ELF-1 (cell line): ENCODE measurements at places on chromosomes 1 and 21.

- DNase-seq: no peak
Observed at GRCh38 chr1:57377339-57378139, 46.3 kb downstream of the DAB1 start.

DNA sequence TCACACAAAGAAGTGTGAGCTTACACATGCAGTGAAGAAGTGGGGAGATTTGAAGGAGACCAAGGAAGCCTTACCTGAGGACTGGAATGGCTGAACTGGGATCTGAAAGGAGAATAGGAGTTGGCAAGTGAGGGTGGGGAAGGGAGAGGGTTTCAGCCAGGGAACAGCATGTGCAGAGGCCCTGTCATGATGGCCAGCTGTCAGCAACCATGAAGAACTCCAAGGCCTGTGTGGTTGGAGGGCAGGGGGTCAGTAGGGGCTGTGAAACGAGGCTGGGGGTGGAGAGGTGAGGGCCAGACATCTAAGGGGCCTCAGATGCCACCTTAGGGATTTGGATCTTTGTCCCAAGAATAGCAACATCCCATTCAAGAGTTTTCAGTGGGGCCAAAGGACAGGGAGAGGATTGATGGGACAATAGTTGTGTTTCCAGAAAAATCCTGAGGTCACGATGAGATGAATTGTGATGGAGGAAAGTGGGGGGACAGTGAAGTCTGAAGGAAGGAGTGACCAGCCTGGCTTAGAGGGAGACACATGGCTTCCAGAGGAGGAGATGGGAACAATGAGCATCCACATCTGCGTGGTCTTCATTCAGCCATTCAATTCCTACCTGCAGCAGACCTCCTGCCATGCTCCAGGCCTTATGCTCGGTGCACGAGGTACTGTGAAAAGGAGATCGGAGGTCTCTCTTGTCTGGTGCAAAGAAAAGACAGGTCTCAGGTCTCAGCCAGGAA lies 187.6 kb downstream of the MATN1 start:
- DNase-seq: no peak

DNA sequence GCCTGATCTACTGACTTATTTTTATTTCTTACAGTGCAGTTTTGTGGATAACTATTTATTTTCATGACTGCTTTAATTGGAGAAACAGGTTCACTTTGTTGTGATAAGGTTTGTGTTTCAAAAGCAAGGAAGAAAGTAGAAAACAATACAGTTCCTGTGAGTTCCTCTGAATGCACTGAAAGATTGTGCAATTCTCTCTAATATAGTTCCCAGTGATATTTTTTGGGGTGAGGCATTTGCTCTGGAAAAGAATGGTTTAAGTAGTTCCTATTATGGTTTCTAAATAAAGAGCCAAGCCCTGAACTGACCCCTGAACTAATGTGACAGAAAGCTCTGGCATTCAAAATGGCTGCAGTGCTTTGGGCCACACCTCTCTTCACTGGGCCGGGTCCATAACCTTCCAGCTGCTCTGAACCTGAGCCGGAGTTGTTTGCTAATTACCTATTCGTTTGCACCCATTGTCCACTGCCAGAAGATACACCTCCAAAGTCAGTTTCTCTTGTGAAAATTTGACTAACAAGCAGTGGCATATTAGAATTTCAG lies 56.6 kb upstream of the VTCN1 start:
- DNase-seq: no peak

- no peak for DNase-seq
Observed at GRCh38 chr21:32132881-32133280, 146.0 kb downstream of the MIS18A start.

DNA sequence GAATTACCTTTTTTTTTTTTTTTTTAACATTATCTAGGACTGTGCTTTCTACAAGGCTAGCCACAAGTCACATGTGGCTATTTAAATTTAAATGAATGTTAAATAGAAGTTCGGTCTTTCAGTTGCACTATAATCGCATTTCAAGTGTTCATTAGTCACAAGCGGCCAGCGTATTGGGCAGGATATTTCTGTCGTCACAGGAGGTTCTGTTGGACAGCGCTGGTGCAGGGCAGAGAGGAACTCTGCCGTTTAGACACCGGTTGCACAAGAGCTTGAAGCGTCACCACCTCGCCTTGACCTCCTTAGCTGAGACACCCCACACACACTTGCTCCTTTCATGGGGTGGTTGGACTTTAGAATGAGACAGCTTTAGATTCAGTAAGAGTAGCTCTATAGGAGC lies 64.1 kb downstream of the BACE2 start:
- DNase-seq: no peak

GRCh38 chr1:45009296-45009865 lies 1.7 kb downstream of the HECTD3 start:
- no peak for DNase-seq

GRCh38 chr1:150406483-150406882 lies 42.5 kb downstream of the RPRD2 start:
- DNase-seq: peak; percentile 7

DNA sequence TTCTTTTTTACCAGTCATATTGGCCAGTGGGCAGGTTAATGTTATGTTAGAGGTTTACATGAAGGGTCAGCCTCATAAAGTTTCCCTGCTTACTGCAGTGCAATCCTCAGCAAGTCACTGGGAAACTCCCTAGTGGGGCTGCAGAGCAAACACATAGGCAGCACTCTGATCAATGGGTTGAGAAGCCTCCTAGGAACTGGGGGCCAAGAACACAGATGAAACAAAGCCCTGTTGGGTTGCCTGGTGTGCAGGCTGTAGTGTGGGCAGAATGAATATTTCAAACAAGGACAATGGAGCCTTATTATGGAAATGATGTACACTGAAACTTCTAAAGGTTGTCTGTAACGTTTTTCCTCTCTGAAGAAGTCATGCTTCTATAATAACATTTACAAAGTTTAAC lies 431.6 kb upstream of the PTBP2 start:
- no peak for DNase-seq

DNA sequence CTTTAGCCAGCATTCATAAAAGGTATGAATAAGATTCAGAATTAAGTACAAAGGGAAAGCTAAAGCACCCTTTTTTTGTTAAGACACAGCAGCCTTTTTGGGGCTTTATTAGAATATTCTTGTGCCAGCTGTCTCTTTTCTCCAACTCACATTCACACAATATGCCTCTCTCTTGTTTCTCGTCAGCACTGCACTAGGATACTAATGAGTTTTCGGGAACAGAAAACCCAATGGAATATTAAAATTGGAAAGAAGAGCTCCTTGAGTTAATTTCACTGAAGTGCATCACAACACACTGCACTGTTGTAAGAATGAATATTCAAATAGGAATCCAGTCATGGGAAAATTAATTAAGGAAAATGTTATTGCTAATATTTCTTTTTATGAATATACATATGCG lies 410.4 kb upstream of the BEND5 start:
- DNase-seq: no peak

DNA sequence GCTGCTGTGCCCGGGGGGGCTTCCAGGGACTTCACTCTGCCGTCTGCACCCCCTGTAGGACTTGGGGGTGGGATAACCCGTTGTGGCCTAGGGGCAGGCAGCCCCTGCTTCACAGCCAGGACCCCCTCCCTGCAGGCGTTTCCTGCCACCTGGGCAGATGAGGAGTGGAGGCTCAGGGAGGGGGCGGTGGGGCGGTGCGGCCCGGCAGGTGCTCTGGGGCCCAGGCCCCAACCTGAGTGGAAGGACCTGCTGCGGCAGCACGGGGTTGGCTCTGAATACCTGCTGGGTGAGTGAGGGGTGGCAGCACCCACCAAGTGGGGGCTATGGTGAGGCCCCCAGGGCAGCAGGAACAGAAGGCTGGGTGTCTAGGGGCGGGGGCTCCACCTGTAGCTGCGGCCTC lies 78.6 kb upstream of the TTC34 start:
- no peak for DNase-seq

- no peak for DNase-seq
Observed at GRCh38 chr1:85708829-85709227, 595 bp upstream of the ZNHIT6 start.

- DNase-seq: no peak
Observed at GRCh38 chr21:33244779-33245105, 15.0 kb downstream of the IFNAR2 start.

GRCh38 chr1:65844821-65845534 lies 52.3 kb downstream of the PDE4B start:
- no peak for DNase-seq

GRCh38 chr1:83931658-83932253 lies 67.2 kb downstream of the TTLL7 start:
- peak; percentile 9 for DNase-seq

- DNase-seq: no peak
Observed at GRCh38 chr1:241891296-241891695, 43.3 kb downstream of the EXO1 start.

DNA sequence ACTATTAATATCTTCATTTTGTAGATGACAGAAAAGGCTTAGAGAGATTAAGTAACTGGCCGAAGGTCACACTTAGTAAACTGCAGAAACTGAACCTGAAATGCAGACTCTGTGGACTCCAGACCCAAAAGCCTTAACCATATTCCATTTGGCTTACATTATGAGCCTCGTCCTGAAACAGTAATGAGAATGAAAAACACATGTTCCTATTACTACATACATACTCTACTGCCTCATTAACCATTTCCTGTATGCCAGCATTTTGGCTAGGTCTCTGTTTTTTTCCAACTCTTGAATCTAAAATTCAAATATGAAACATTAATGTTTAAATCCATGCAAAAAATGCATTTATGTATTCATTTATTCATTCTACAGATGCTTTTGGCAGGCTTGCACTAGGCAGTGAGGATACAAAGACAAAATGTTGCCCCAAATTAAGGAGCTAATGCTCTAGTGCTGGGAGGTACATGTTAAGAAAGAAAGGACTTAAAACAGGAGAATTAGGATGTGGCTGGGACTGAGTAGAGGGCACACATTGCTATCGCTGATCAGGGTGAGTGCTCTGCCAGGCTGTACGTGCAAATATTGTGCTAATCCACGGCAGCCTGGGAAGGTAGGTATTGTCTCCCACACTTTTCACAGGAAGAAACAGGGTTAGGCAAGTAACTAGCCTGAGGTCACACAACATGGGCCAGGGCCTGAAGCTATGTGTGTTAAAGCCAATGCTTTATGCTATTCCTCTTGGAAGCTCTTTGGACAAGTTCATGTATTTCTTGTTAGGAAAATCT lies 14.0 kb downstream of the DEGS1 start:
- DNase-seq: no peak

- DNase-seq: no peak
Observed at GRCh38 chr21:46025113-46025770, 43.7 kb downstream of the COL6A1 start.

DNA sequence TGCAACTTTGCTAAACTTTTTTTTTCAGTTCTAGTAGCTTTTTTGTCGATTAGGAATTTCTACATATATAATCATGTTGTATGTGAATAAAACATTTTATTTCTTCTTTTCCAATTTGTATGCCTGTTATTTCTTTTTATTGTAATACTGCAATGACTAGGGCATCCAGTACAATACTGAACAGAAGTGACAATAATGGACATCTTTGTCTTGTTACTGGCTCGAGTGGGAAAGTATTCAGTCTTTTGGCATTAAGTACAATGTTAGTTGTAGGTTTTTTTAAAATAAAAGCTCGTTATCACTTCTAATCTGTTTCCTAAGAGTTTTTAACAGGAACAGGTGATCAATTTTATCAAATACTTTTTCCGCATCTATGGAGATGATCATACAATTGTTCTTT lies 9.8 kb downstream of the STPG1 start:
- no peak for DNase-seq

- no peak for DNase-seq
Observed at GRCh38 chr21:45551316-45551715, 9.1 kb upstream of the SLC19A1 start.

DNA sequence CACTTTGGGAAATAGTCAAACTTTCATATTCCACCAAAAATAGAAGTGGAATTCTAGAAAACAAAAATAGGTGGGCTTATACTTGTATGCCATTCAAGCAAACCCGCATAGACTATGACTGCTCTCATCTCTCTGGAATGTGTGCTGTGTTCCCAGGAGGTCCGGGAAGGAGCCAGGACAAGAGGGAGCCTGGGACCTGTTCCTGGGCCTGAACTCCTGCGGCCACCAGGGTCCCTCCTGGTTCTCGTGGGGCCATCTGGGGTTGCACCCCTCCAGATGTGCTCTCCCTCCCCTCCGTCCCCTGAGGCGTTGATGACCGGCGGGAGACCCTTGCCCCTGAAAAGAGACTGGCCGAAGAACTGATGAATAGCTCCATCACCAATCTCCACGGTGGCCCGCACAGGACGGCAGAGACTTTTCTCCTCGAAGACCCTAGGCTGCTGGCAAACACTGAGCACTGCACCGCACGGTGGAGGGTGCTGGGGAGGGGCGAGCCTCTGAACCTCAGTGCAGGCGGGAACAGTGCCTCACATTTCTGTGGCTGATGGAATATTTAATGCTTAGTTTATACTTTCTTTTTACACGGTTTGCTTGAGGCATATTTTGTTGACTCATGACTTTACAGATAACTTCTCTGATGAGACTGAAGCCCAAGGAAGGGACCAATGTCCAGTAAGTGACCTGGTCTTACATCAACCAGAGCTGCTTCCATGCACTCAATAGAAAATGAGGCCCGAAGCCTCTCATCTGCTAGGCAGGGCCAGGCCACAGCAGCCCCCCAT lies 9.6 kb upstream of the ADARB1 start:
- DNase-seq: no peak

DNA sequence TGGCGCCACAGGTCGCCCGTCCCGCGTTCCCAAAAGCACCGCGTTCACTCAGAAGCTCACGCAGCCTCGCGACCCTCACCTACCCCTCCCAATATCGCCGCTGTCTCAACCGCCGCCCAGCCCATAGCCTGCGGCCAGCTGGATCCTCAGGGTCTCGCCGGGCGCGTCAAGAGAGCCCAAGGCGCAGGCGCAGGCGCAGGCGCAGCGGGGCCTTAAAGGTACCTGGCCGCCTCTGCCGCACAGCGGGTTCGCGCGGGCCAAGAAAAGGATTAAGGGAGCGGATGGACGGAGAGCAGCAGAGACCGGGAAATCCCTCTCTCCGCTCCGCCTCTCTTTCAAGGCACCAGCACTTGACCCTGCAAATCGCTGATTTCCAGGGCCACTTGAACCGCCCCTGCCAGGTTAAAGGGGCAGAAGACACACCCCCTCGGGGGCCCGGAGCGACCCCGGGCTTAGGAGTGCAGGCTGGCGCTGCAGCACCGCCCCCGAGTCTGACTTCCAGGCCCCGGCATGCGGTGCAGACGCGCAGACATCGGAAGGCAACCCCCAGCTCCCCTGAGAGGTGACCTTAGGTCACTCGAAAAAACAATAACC lies at the start of gene NBPF20:
TSS of gene NBPF20 (minus strand) at position 168 of the 594 bp plus-strand sequence. CDS start 20,331 bp downstream, outside the sequence.
- peak; percentile 95 for DNase-seq

DNA sequence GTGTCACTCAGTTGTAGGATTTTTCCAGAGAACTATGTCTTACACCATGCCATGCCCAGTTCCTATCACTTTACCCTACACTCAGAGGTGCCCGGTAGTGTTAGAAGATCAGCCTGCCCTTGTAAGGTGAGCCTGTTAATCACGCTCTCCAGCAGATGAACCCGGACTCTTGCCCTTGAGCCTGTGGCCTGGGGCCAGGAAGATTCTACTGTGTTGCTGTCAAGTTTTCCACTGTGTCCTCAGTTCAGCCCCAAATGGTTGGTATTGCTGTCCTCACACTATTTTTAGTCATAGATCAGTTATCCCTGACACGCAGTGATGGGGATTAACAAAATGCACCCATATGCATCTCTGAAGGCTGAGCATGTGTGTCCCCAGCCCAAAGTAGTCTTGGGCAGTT lies 105.0 kb upstream of the SPAG17 start:
- no peak for DNase-seq

GRCh38 chr1:157277913-157278312 lies 139.7 kb upstream of the ETV3 start:
- no peak for DNase-seq

- DNase-seq: no peak
Observed at GRCh38 chr1:17883662-17884395, 128.7 kb downstream of the ACTL8 start.
